ENCODE measurements at places on chromosomes 12 and 14.

- no peak overlapping the region for H3K27ac ChIP-seq
- H3K36me3 ChIP-seq = peaks cover 11% of the 10 kb centered on the region
- no peak for DNase-seq
- H3K4me1 ChIP-seq = no peaks in the 10 kb centered on the region
- no peaks in the 10 kb centered on the region for H3K27me3 ChIP-seq
- no peak overlapping the region for H3K4me3 ChIP-seq
Observed at GRCh38 chr12:45362291-45362690, 146.4 kb downstream of the ANO6 start.

GRCh38 chr12:100827901-100828520 is 33.4 kb downstream of the ANO4 start:
- no peak overlapping the region for H3K4me3 ChIP-seq
- H3K27ac ChIP-seq = no peak overlapping the region
- peak; percentile 71 for DNase-seq
- H3K36me3 ChIP-seq = no peaks in the 10 kb centered on the region
- H3K4me1 ChIP-seq = peaks cover 9% of the 10 kb centered on the region

GRCh38 chr12:48932878-48933277 is 7.6 kb upstream of the FKBP11 start:
- no peak for DNase-seq
- no peak overlapping the region for H3K27ac ChIP-seq
- no peaks in the 10 kb centered on the region for H3K4me1 ChIP-seq
- H3K27me3 ChIP-seq = no peaks in the 10 kb centered on the region

GRCh38 chr14:31068235-31068634 is 42.1 kb upstream of the STRN3 start:
- no peaks in the 10 kb centered on the region for H3K4me1 ChIP-seq
- H3K4me3 ChIP-seq = no peak overlapping the region
- DNase-seq = no peak
- no peak overlapping the region for H3K27ac ChIP-seq

DNA sequence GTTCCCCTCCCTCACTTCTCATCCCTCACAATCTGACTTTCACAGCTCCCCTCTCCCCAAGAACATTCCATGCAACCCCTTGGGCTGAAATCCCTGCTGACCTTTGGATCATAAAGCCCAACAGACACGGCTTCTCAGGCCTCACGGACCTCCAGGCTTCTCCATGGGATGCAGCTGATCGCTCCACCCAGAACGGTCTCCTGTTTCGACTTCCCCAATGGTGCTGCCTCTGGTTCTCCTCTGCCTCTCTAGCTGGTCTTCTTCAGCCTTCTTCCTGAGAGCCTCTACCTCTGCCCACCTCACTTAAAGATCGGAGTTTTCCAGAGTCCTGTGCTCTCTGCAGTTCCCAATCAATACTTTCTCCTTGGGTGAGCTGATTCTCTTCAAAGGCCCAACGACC is 17.8 kb upstream of the PRMT8 start:
- no peak overlapping the region for H3K27ac ChIP-seq
- H3K4me3 ChIP-seq = no peak overlapping the region
- no peaks in the 10 kb centered on the region for H3K36me3 ChIP-seq
- peaks cover 35% of the 10 kb centered on the region for H3K4me1 ChIP-seq
- DNase-seq = no peak
